ENCODE measurements at places on chromosomes 3 and 15.

DNA sequence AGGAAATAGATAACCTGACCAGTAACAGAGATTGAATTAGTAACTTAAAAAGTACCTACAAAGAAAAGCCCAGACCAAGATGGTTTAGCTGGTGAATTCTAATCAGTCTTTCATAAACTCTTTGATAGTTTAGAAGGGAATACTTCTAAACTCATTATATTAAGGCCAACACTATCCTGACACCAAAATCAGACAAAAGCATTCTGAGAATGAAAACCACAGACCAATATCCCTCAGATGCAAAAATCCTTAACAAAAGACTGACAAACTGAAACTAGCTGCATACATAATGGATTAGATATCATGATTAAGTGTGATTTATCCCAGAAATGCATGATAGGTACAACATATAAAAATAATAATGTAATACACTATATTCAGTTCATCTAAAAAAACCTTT is 115.6 kb downstream of the RFX7 start:
- no peak for DNase-seq

- DNase-seq: no peak
These were observed 466.1 kb downstream of the PDCD6IP start for GRCh38 chr3:34264337-34265041.

- DNase-seq: no peak
These were observed 539.5 kb downstream of the NAALADL2 start for GRCh38 chr3:175398676-175399075.

DNA sequence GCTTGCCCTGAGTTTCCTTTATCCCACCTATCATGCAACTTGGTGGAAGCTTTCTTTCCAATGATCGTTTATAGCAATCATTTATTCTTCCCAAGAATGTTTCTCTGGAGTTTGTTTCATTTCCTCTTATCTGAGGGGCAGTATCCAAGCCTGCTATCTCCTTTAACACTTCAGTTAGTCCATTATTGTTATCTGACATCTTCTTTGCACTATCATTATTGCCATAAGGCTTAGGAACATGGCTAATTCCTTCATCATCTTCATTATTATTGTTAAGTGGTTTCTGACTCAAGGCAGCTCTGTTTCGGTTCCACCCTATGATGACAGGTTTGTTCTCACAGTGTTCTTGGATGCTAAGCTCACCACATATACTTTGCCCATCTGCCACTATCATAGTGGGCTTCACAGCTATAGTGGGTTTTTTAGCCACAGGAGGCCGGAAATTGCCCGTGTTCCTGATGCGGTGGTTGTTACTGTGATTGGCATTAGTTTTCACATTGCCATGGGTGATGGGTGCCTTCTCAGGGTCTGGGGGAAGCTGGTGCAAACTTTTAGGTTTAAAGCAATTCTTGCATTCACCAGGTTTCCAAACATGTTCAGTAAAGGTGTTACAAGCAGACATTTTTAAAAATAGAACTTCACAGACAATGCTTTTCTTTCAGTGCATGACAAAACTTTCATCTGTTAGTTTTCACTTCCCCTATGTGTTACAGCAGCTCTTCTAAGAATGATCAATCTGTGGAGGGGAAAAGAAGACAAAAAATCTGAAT is 110.6 kb upstream of the TSPAN3 start:
- no peak for DNase-seq

- DNase-seq: no peak
These were observed 28.1 kb upstream of the LHFPL4 start for GRCh38 chr3:9581742-9582141.

DNA sequence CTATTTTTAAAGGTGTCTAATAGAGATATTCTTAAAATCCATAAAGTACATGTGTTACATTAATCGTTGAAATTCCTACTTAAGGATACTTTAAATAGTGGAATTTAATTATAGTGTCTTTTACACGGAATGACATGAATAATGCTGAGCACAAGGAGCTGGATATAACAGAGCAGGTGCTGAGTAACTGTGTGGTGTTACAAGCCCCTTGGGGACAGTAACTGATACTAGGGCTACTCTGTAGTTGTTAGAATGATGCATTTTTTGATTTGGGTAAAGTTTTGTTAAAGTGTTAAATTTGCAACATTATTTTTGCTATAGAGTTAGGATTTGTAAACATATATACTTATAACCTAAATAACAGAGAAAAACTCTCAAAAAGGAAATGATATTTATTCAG is 1496.1 kb downstream of the OTOL1 start:
- DNase-seq: no peak

DNA sequence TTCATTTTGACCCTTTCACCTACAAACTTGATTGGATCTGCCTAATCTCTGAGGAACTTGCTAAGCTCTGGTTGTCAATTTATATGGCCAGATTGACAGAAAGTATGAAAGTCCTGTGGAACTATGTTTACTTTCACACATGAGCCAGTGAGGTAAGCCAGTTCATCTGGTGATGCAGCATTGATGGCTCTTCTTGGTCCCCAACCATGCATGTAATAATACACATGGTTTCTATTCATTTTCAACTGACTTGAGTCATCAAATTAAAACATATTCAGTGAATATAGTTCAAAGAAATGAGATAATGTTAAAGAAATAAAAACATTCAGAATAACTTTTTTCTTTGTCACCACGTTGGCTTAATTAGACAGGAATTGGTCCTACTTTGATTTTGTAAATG is 336.1 kb upstream of the THBS1 start:
- DNase-seq: no peak

GRCh38 chr15:29324746-29325145 is 55.1 kb upstream of the NSMCE3 start:
- no peak for DNase-seq

GRCh38 chr3:10395196-10395595 is 74.3 kb upstream of the SEC13 start:
- DNase-seq: no peak

DNA sequence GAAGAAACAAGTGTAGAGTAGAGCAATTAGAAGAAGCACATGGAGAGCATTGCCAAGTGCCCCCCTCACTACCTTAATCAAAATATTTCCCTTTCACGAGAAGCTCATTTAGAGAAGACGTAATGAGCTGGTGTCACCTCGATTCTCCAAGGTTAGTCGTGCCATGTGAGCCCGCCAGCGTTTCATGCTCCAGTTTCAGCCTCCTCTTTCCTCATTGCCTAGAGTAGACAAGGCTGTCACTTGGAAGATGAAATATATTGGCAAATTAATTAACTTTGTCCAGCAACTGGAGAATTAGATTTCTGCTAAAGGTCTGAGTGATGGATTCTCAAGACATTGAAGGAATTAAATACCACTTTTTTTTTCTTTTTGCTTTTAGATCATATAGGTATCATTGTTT is 399.6 kb downstream of the TUSC7 start:
- no peak for DNase-seq

DNA sequence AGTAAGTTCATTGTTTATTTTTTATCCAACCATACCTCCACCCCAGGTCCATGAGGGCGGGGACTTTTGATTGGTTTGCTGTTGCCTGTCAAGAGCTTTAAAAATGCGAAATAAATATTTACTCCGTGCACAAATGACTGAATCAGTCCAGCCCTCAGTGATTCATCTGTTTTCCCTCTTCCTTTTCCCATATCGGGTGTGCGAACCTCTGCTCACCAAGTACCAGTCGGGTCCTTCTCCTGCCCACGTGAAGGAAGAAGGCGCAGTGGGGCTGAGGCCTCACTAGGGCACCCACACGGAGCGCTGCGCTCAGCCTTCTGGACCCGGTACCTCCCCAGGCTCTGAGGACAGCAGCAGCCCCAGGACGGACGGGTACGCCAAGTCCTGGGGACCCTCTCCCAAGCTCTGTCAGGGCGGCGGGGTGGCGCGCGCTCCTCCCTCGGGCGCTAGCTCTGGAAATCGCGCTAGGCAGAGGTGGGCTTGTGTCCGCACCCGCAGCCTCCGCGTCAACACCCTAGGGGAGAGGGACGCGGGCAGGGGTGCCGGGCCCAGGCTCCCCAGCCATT is 70.5 kb upstream of the EPHB3 start:
- DNase-seq: no peak

DNA sequence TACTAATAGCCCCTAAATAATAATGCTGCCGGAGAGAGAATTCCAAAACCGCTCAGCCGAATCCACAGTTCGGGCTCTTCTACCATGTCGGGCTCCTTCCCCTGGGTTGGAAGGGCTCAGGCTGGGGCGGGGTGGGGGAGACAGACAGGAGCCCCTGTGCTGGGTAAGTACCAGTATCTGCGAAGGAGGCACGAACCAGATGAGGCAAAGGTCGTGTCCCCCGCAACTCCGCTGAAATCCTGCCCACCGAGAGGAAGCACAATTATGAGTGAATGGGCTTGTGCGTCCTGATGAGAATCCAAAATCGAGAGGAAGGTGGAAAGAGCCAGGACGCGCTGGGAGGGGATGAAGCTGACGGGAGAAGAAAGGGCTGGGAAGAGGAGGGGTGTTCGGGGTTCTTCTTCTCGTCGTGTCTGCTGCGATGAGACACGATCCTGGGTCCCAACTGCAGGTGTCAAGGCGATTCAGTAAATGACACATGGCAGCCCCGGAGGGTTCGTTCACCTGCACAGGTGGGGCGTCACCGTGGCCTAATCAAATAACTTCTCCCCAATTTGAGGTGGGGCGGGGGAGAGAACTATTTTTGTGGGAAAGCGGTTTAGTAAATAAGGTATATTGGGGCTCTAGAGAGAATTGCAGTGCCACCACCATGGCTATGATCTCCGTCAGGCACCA is 707 bp upstream of the FAM81A start:
- DNase-seq: no peak

- no peak for DNase-seq
These were observed 3.5 kb downstream of the UBE2E1 start for GRCh38 chr3:23809294-23809693.
